ENCODE measurements at places on chromosomes 7 and 10.

DNA sequence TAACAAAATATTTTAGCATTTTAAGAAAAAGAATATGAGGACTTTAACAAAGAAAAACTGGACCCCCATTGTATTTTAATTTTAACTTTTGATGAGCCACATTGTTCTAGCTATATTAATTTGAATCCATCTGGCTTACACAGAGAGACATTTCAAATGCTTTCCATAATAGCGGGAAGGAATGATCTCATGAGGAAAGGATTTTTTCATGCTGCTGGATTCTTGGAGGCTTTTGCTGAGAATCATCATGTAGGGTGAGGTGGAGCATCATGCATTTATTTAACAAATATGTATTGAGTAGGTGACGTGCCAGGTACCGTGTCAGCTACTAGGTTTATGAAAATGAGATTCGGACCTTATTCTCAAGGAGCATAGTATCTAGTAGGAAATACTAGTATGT is 1006.3 kb downstream of the SORCS1 start:
- no peak for DNase-seq

DNA sequence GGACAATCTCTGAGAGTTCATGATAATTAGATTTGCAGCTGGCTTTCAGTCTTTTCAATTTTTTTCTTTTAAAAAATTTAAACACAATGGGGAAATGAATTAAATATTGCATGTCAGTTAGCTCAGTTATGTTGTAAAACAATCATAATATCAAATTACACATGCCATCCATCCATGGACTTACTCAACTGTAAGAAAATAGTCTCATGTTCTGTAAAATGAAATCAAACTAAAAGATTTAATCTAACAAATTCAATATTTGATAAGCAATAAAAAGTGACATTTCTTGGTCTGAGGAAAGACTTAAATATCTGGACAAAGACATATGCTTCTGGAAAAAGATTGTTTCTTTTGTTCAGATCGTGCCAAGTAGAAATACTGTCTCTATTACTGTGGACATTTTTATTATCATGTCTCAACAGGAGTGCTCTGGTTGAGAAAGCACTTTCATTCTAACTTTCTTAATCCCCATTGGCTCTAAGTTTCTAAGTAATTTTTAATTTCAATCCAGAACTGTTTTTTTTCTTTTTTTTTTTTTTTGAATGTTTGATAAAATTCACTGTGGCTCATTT is 179.2 kb upstream of the FAM3C start:
- DNase-seq: no peak

- no peak for DNase-seq
These were observed 158.1 kb downstream of the LRRC4 start for GRCh38 chr7:127873151-127873550.

DNA sequence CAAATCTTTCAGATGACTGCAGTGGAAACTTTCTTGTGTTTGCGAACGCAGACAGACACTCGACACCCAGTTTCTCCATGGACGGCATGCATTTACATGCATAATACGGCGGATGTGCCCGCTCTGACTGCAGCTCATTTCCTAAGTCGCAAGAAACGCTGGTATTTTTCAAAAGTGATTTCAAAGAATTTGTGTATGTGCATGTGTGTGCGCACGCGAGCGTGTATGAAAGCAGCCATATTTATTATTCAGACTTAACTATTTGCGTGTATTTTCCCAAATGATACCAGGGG is 436.5 kb upstream of the MGMT start:
- DNase-seq: no peak
